ENCODE measurements at places on chromosomes 1 and 21.

- DNase-seq: no peak
Measured at GRCh38 chr1:235906436-235906835, 39.7 kb upstream of the LYST start.

DNA sequence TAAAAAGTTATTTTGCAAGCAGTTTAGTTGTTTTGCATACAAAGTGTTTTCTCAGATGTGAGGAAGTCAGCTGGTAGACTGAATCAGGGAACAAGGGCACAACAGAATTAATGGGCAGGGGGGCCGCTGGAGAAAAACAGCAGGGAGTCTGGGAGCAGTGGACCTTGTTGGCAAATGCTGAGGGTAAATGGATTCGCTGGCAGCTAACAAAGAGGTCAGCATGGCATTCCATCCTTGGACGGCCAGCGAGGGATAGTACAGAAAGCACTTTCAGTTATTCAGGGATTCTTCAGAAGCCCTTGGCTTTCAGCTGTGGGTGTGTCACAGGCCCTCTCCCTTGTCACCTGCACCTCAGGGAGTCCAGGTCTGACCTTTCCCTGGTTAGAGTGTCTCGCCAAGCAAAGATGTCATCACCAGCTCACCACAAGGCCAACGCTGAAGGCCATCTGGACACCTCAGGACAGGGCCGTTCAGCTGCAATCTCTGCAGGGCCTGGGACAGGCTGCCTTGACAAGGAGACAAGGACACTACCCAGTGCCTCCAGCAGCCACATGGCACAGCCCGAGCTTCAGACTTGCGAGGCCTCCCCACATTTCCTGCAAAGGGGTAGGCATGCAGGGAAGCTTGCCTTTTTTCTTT, 90.4 kb downstream of the KCNN3 start:
- DNase-seq: no peak

DNA sequence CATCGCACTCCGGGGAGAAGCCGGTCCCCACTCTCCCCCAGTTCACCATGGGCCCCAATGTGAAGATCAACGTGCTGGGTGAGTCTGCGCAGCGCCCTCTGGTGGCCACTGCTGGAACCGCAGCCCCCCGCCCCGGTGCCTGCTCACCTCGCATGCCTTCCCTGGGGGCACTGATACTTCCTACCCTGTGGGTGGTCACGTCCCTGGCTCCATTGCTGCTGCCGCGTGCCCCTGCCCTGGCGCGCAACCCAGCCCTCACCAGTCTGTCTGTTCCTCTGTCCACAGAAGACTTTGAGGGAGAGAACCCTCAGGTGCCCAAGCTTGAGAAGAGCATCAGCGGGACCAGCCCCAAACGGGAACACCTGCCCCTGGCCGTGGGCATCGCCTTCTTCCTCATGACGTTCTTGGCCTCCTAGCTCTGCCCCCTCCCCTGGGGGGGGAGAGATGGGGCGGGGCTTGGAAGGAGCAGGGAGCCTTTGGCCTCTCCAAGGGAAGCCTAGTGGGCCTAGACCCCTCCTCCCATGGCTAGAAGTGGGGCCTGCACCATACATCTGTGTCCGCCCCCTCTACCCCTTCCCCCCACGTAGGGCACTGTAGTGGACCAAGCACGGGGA, 7.6 kb downstream of the EFNA3 start:
- peak; percentile 59 for DNase-seq

DNA sequence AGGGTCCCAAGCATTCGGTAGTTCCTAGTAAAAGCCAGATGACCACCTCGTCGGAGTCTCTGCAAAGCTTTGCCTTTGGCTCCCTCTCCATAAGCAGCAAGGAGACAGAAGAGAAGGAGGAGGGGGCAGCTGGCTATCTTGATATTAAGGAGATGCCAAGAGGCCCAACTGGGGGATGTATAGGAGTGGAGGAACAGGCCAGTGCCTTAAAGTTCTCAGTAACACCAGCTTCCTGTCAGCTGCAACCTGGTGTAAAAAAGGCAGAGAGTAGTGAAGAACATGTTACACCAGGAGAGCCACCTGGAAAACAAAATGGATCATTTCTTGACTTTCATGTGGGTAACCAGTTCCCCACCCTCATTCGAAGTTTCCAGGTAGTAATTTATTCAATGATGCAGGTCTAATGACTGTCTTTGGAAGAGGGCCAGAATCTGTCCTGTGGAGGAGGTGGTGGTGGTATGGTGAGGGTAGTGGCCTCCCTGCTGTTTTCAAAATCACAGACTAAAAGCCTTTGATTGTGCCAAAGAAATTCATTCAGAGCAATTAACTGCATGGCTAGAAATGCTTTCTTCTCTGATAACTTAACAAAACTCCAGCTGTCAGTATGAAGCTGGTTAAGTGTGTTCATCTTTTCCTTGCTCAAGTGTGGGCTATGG, 27.3 kb downstream of the TMEM200B start:
- DNase-seq: no peak

DNA sequence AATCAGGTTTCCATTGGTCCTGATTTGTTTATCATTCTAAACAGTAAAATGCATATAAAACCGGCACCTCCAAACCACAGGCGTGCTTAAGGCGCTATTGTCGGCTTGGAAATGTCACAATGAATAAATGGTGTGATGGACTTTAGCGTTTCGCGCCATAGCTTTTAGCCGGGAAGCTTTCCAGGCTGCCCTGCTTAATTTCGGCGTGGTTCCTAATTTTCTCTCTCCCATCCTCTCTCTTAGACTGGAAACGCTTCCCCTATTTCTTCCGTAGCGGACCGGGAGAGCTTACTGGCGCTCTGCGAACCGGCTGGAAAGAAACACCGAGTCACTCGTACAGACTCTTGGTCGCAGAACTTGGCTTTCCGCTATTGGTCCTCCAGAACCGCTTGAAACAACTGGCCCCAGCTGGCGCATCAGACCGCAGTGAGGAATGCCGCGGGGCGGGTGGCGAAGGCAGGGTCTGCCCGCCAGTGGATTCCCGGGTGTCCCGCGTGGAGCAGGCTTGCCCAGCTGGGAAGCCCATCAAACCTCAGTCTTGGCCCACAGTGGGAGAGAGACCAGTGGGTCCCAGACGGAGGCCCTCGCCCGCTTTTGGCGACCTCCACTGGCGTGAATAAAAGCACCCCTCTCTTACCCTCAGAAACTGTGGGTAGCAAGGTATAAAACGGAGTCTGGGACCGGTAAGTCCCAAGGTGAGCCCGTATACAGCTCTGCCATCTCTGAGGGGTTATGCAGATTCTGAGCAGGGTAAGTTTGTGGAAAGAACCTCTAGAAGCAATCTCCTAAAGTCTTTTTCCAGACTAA, 4.0 kb upstream of the LHX8 start:
- DNase-seq: no peak

GRCh38 chr1:29793101-29793546, 556.8 kb downstream of the PTPRU start:
- DNase-seq: peak; percentile 11

DNA sequence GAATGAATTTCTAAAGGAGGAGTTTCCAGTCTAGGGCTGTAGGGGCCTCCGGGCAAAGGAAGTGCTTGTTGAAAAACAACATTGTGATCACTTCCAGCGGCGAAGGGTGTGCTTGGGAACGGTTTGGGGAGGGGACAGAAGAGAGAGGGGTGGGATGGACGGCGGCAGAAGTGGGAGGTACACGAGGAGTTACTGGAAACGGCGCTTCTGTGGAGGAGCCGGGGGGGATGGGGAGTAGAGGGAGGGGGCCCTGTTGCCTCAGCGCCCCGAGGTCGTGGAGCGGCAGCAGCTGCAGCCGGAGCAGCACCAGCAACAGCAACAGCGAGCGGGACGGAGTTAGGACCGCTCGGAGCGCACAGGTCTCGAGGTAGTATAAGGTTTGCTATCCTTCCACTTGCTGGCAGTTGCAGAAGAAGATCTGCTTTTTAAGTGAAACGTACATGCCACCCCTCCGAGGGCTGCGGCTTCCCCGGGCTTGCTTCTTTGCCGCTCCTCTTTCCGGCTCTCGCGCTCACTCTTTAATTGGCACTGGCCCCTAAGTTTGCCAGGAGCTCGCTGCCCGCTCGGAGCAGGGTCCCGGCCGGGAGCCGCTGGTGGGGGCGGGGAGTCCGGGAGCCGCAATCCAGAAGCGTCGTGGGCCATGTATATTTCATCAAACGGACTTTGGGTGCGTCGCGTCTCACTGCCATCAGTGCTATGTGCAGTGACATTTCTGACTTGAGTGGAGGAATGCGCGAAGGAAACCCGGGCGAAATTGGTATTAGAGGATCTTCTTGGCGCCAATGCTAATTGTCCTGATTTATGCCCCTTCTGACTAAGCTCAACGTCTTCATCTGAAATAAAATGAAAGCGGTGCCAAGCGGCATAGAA, 771 bp upstream of the NTNG1 start:
- no peak for DNase-seq

- DNase-seq: no peak
Measured at GRCh38 chr1:21634806-21635535, 34.2 kb downstream of the RAP1GAP start.

DNA sequence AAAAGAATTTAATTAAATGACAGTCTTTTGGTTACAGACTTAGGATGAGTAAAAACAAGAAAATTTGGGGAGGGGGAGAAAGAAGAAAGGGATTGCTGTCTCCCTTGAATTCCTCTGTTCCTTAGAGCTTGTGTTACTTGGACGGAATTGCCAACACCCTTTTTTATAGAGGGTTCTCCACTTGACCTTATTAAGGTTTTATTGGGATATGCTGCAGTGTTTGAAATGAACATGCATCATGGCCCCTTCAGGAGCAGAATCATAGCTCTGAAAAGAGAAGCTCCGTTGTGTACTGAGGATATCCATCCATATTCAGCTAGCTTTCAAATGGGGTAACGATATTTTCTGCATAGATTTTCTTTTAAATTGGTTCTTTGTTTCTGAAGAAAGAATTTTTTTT, 48.2 kb upstream of the DNASE2B start:
- DNase-seq: no peak

- DNase-seq: no peak
Measured at GRCh38 chr1:6960860-6961259, 175.6 kb downstream of the CAMTA1 start.

DNA sequence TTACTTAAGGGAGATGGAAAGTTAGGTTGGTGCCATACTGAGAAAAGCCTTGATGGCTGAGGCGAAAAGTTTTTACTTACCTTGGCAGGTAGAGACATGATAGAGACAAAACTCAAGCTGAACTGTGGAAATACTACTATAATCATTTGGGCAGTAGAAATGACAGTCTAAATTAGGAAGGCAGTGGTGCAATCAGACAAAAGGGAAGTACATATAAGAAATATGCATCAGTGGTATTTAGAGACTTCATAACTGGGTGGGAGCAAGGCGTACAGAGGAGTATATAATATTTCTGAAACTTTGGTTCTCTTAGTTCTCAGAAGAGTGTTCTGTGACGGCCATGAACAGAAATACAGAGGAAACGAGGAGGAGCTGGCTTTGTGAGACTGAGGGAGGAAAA, 2.4 kb upstream of the CEP350 start:
- no peak for DNase-seq

- DNase-seq: no peak
Measured at GRCh38 chr1:41906943-41907342, 11.8 kb downstream of the HIVEP3 start.

- DNase-seq: no peak
Measured at GRCh38 chr1:186730951-186731729, 50.9 kb upstream of the PTGS2 start.

DNA sequence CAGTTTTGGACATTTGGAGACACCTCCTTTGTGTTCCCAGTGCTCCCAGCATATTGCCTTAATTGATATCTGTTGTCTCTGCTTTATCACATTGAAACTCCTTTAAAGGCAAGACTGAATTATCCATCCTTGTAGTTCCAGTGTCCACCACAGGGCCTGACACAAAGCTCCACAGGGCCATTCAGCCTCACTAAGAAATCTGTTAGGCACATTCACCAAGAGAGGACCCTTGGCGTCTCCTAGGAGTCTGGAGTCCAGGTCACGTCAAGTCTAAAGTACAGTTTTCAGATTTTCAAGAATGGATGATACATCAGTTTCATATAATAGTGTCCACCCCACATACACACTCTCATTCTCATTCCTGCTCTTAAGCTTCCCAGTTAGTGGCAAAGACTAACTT, 4.8 kb downstream of the ACP6 start:
- no peak for DNase-seq

GRCh38 chr1:2612591-2613365, 20.0 kb downstream of the MMEL1 start:
- DNase-seq: no peak

GRCh38 chr1:160569806-160570205, 9.5 kb downstream of the CD84 start:
- no peak for DNase-seq

GRCh38 chr1:114282751-114283403, 129.2 kb upstream of the SYT6 start:
- DNase-seq: peak; percentile 67

- DNase-seq: no peak
Measured at GRCh38 chr1:113530021-113530420, 139.7 kb downstream of the MAGI3 start.

DNA sequence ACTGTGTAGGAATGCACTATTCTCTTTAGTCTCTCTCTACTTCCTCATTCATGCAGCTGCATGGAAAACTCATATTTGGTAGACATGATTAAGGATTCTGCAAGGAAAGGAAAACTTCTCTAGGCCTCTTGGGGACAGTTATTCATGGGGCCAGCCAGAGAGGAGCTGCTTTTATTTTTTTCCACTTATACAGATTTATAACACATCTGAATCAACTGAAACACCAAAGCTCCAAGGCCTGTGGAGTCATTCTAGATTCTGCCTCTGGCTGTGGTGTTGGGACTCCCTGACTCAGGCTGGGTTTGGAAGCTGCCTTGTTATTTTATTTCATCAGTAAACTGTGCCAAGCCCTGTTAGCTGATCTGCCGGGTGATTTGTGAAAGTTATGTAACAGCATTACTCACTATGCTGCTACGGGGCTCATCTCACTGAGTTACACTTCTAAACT, 83.9 kb upstream of the EDEM3 start:
- DNase-seq: no peak

DNA sequence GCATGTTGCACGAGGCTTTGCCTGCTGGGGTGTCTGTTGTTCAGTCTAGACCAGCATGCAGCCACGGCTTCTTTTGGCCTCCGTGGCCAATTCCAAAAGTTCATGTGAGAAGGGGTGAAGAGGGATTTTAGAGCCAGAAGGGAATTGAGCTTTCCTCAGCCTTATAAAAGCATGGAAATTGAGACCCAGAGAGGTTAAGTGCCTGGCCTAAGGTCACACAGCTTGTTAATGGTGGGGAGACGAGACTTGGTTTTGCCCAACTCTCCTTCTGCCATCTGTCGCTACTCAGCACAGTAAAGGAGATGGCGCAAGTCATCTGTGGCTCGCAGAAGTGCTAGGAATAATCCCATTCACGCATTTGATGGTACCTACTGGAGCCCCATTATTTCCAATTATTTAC, 25.7 kb downstream of the ZBTB18 start:
- no peak for DNase-seq

DNA sequence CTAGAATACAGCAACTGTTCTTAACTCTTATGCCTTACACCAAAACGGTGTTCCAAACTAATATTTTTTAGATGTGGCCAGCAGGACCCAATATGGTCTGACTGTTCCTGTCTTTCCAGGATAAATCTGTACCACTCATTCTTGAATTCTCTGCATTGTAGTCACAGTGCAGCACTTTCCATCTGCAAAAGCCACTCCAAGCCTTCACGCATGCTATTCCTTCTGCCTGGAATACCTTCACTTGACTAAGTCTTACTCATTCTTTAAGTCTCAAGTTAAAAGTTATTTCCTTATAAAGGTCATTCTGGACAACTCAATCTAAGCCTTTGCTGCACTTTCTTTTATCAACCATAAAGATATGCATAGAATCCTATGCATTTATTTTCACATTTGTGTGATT, 1194.5 kb downstream of the PLA2G4A start:
- no peak for DNase-seq

GRCh38 chr1:163047951-163048659, 21.1 kb upstream of the RGS4 start:
- no peak for DNase-seq
